ENCODE measurements at places on chromosomes 7 and 10.

- no peak for DNase-seq
Observed at GRCh38 chr10:130078120-130078519, 32.5 kb downstream of the C10orf143 start.

DNA sequence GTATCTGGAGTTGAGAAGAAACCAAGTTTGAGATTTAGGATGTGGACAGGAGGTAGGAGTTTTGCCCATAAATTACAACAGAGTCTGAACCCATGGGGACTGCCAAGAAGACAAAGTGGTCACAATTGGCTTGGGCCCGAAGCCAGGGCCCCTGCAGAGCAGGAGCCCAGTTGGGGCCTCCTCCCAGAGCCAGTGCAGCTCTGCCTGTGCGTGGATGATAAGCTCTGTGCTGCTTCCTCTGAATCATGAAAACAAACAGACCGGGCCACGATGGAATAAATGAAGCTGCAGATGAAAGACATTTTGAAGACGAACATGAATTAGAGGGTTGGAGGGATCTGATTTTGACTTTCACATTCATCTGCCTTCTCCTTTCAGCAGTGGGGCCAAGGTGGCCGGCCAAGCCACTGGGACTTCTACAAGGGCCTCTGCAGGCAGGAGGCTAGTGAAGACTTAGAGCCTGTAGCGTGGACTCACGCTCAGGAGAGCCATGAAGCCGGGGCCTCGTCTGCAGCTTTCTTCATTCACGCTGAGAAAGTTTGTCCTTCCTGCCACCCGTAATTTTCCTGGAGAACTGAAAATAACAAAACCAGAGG, 156.8 kb upstream of the LYZL1 start:
- DNase-seq: no peak

DNA sequence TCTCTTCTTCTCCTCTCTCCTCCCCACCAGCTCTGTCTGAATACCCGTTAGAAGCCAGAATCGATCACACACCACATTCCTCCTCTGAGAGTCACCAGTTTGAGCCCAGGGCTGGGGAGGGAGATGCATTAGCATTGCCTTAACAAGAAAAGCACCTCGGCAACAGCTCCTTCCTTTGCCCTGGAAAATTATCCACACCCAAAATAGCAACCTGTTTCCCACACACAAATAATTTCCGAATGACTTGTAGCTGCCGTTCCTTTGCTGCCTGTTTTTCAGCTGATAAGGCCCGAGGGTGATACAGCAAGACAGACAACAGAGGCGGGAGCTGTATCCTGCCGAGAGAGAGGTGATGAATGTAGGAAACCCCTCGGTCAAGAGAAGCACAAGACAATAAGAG, 91.3 kb downstream of the CPXM2 start:
- no peak for DNase-seq

GRCh38 chr10:67112765-67113164, 186.9 kb downstream of the LRRTM3 start:
- DNase-seq: no peak

DNA sequence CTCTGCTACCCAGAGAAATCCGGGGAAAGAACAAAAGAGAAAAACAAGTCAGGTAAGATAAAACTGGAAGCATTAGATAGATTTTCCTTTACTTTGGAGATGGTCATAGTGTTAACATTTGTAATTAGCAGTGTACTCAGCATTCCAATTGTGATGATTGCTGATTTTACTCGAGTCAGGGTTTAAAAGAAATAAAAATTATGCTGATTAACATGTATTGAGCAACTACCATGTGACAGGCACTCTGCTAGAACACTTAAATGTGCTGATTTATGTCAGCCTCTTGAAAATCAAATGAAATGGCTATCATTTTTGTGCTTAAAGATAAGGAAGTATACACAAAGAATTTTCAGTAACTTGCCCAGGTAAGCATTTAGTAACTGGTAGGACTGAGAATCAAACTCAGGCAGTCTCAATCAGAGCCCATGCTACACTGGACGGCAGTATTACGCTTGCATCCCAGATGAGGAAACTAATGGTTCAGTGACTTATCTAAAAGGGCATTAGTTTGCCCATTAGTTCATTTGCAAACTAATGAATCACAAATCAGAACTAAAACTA, 735.1 kb upstream of the SORCS1 start:
- DNase-seq: no peak

DNA sequence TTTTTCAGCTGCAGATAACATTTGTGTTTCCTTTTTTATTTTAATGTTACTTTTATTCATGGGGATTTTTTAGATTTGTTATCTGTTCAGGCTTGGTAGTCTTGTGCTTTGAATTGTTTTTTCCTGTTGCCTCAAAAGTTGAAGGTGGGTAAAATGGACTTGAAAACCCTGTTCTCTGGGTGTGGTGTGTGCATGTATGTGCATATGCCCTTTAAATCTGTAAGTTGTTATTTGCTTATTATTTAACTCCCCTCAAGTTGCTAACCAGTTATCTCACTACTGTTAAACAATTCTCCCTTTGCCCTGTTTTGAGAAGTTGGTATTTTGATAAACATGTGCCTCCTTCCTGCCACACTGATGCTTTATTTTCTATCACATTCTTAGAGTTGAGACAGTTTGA, 30.6 kb downstream of the TSPAN14 start:
- no peak for DNase-seq

GRCh38 chr7:131745390-131746248, 189.2 kb upstream of the PODXL start:
- no peak for DNase-seq

DNA sequence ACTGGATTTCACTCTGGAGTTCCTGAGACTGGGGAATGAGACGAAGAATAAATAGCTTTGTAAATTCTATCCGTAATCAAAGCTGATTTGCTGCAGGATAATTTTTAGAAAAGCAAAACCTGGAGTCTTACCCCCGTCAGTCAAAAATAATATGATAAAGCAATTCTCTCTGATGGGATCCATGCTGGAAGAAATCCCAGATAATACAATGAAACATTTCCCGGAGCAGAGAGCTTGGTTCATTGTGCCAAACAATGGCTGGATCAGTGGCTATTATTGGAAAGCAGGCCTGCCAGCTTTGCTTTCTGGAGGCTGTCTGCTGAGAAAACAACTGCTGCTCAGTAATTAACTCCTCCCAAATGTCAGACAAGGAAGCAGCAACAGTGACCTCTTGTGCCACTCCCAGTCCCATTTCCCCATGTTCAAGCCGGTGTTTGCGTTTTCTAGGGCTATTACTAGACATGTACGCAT, 609.4 kb upstream of the PCDH15 start:
- DNase-seq: no peak
